ENCODE measurements at places on chromosomes 2 and 18.

- peaks cover 10% of the 10 kb centered on the region for H3K4me1 ChIP-seq
- H3K36me3 ChIP-seq = no peaks in the 10 kb centered on the region
- no peak overlapping the region for H3K4me3 ChIP-seq
- DNase-seq = no peak
These were observed 177.6 kb upstream of the SLC39A10 start for GRCh38 chr2:195479407-195479806.

- H3K4me3 ChIP-seq = no peak overlapping the region
- H3K27ac ChIP-seq = no peak overlapping the region
- no peaks in the 10 kb centered on the region for H3K27me3 ChIP-seq
- H3K4me1 ChIP-seq = peaks cover 17% of the 10 kb centered on the region
These were observed 270.6 kb upstream of the CHAC2 start for GRCh38 chr2:53497020-53497419.

DNA sequence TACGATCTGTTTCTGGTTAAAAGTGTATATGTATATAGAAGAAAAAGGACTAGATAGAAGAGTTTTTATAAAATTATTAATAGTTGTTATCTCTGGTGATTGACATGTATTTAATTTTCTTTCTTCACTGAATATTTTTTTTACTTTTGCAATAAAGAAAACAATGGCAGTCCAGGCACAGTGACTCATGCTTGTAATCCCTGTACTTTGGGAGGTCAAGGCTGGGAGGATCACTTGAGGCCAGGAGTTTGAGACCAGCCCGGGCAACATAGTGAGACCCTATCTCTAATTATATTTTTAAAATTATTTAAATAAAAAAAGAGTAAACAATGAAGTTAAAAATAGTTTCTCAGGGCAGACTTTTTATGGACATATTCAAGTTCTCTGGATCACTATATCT lies 114.7 kb downstream of the FAM117B start:
- DNase-seq = no peak
- H3K27ac ChIP-seq = no peak overlapping the region
- H3K4me3 ChIP-seq = no peak overlapping the region
- no peaks in the 10 kb centered on the region for H3K36me3 ChIP-seq
- H3K4me1 ChIP-seq = no peaks in the 10 kb centered on the region

- H3K27me3 ChIP-seq = no peaks in the 10 kb centered on the region
- no peak overlapping the region for H3K27ac ChIP-seq
- no peak for DNase-seq
- H3K4me1 ChIP-seq = no peaks in the 10 kb centered on the region
These were observed 89.9 kb upstream of the CDCA7 start for GRCh38 chr2:173264603-173265366.

DNA sequence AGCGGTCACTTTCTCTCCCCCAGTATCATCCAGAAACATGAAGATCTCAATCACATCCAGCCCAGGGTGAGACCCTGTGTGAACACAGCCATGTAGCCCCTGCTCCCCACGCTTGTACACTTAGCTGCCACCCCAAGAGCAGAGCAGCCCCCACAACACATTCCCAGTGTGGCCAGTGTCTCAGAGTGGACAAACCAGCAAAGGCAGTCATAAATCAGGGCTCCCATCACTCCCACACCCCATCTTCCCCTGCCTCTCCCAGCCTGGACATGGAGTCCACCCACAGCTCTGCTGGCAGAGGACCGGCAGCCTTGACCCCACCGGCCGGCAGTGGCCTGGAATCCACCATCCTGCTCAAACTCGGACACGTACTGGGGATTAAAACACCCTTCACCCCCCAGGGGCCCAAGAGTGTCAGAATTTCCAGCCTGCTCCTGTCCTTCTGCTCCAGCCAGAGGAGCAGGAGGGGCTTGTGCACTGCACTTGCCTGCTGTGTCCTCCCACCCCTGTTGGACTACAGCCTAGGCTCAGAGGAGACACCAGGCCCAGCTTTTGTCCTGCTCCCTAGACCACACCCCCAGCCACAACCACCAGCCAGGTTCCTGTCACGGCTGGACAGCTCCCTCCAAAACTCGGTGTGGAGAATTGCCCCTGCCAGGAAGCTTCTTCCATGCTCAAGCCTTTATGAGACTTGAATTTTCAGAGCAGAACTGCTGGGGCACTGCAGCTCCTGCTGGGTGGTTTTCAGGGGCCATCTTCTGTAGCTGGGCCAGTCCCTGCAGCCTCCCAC lies 206.1 kb downstream of the SMAD2 start:
- no peaks in the 10 kb centered on the region for H3K36me3 ChIP-seq
- no peaks in the 10 kb centered on the region for H3K4me1 ChIP-seq
- no peak overlapping the region for H3K27ac ChIP-seq
- no peak overlapping the region for H3K4me3 ChIP-seq

DNA sequence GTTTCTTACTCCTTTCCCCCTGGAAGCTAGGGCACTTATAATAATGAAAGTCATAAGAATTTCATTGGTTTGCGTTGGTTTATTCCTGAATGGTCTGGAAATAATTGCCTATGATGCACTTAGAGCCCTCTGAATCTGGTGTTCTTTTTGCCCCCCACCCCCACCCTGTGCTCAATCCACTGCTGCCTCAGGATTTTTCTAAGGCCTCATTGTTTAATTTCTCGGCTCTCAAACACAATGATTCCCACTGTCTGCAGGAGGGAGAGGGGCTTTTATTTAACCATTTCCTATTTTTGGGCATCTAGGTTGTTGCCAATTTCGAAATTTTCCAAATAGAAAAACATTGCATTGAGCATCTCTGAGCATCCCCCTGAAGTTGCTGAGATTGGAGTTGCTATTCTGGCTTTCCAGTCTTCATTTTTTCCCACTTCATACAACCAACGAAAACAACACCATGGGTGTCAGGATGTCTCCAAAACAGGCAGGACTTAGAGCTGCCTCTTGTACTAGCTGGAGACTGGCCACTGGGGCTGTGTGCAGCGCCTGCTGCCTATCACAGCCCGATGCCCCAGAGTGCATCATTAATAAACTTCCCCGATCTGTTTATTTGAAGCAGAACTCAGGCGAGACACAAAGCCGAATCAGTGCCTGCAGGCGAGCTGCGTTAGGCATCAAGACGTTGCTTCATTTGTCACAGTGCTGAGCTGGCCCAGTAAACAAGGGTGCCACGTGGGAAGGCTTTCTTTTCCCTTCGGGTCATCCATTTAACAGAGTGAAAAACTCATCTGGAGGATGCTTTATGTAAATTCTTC lies 1.8 kb upstream of the PCARE start:
- no peak for DNase-seq
- peaks cover 5% of the 10 kb centered on the region for H3K4me1 ChIP-seq
- H3K36me3 ChIP-seq = no peaks in the 10 kb centered on the region
- H3K27me3 ChIP-seq = no peaks in the 10 kb centered on the region
- H3K4me3 ChIP-seq = no peak overlapping the region

- H3K27me3 ChIP-seq = no peaks in the 10 kb centered on the region
- no peak overlapping the region for H3K4me3 ChIP-seq
- no peaks in the 10 kb centered on the region for H3K36me3 ChIP-seq
- no peaks in the 10 kb centered on the region for H3K4me1 ChIP-seq
- H3K27ac ChIP-seq = no peak overlapping the region
These were observed 115.2 kb downstream of the OSBPL6 start for GRCh38 chr2:178309541-178309940.

- no peaks in the 10 kb centered on the region for H3K27me3 ChIP-seq
- peaks cover 47% of the 10 kb centered on the region for H3K4me1 ChIP-seq
- H3K36me3 ChIP-seq = no peaks in the 10 kb centered on the region
- peak overlapping the region; percentile 67 for H3K27ac ChIP-seq
These were observed 34.8 kb upstream of the SPATA3 start for GRCh38 chr2:230961091-230961491.

- DNase-seq = no peak
- peak within 1 kb of the TSS; percentile 81 for H3K4me3 ChIP-seq
- H3K27me3 ChIP-seq = no peaks in the 10 kb centered on the region
- H3K4me1 ChIP-seq = peaks cover 17% of the 10 kb centered on the region
- H3K36me3 ChIP-seq = peaks cover 14% of the 10 kb centered on the region
These were observed at the start of gene ADCY3 for GRCh38 chr2:24920098-24920808. Gene ADCY3 (minus strand): TSS chr2:24920237. CDS start chr2:24918987, 1,250 bp downstream.

DNA sequence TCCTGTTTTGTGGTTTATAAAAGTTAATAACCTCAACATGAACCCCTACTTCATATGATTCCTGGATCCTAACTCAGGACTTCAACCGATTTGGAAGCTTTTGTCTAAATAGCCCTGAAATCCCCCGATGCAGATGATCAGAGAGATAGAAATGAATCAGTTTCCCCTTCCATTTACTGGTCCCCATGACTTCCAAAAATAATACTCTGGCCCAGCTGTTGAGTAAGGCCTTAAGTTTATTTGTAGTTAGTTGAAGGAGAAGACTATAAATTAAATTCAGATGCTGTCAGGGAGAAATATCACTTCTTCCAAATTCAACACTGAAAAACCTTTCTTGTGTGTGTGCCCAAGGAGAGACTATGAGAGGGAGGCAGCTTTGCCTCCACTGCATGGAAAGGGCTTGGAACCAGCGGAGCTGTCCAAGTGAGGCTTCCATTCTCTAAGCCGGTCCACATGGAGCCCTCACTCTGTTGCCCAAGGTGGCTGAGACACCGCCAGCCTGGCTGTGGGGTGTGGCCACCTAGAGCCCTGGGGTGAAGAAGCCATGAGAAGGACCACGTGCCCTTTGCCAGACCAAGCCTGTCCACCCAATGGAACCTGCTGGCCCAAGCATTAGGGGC lies 53.6 kb downstream of the PIEZO2 start:
- no peak overlapping the region for H3K27ac ChIP-seq
- no peaks in the 10 kb centered on the region for H3K4me1 ChIP-seq
- no peaks in the 10 kb centered on the region for H3K36me3 ChIP-seq

DNA sequence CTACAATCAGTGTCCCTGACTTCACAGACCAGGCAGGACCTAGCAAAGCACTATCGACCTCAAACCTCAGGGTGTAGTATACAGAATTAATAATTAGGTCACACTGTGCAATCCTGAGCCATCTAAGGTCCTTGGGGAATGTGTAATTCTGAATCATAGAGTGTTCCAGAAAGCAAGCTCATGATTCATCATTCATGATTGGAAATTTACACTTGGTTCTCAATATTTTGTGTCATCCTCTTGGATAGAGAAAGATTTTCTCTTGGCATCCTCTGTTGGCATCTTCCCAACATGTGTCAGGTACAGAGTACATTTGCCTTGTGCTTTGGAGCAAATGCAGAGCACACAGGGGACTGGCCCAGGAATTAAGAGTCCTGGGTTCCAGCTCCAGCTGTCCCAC lies 245.0 kb upstream of the NT5C1B start:
- 0 out of 2 replicates have a peak, but pooled peaks cover 1% of the 10 kb centered on the region for H3K4me1 ChIP-seq
- no peak for DNase-seq
- H3K4me3 ChIP-seq = no peak overlapping the region
- no peaks in the 10 kb centered on the region for H3K36me3 ChIP-seq
- no peak overlapping the region for H3K27ac ChIP-seq
- H3K27me3 ChIP-seq = 0 out of 2 replicates have a peak, but pooled peaks cover 2% of the 10 kb centered on the region

DNA sequence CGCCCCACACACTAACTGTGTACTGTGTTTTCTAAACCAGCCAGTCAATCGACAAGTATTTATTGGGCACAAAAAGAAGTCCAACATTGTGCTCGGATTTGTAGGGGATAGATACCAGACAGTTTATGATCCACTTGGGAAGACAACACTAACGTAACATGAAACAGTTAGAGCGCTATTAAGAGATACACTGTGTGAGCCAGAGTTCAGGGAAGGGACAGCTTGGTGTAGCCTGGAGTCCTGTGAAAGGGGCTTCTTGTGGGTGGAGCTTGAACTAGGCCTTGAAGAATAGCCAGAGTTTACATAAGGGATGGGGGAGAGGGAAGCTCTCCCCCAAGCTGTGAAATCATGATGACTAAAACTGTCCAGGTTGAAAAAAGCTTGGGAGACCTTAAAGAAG lies 176.4 kb upstream of the TCF4 start:
- no peak for DNase-seq
- no peak overlapping the region for H3K4me3 ChIP-seq
- no peaks in the 10 kb centered on the region for H3K27me3 ChIP-seq
- no peaks in the 10 kb centered on the region for H3K36me3 ChIP-seq
- no peak overlapping the region for H3K27ac ChIP-seq
- peaks cover 26% of the 10 kb centered on the region for H3K4me1 ChIP-seq

DNA sequence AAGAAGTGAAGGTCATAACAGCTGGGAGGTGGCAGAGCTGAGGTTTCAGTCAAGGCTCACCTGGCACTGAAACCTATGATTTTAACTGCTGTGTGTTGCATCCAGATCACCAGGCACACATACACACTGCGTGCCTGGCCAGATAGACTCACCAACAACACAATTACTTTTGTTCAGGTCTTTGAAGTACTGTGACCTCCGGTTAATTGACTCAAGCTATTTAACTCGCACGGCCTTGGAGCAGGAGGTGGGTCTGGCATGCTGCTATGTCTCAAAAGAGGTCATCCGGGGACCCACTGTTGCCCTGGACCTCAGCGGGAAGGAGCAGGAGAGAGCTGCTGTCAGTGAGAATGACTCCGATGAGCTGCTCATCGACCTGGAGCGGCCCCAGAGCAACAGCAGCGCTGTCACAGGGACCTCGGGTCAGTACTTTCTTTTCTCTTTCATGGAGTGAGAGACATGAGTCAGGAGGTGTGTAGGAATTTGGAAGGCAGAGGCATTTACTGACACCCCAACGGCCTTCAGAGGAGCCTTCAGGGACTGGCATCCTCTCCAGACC lies 104.1 kb downstream of the ESCO1 start:
- no peak overlapping the region for H3K27ac ChIP-seq
- no peak overlapping the region for H3K4me3 ChIP-seq
- no peaks in the 10 kb centered on the region for H3K36me3 ChIP-seq
- H3K27me3 ChIP-seq = no peaks in the 10 kb centered on the region

- no peak overlapping the region for H3K4me3 ChIP-seq
- no peak for DNase-seq
- H3K36me3 ChIP-seq = no peaks in the 10 kb centered on the region
- H3K27me3 ChIP-seq = no peaks in the 10 kb centered on the region
These were observed 117.9 kb downstream of the PTRHD1 start for GRCh38 chr2:24675338-24675737.

DNA sequence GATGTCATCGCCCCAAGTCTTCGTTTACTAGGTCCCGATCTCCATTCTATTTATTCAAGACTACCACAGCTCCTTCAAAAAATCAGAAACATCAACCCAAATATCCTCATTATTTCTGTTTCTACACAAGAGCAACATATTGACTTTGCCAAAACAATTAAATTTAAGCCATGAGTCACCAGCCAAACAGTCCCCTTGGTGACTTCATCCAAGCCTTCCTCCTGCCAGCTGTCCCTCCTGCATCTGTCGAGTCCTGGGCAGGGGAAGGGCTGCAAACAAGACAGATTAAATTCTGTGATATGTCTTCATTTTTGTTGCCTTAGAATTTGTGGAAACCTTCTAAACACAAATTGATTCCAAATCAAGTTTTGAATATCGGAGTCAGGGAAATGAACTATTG lies 110.3 kb downstream of the SP3 start:
- H3K4me1 ChIP-seq = peaks cover 7% of the 10 kb centered on the region
- H3K27me3 ChIP-seq = no peaks in the 10 kb centered on the region
- no peak overlapping the region for H3K4me3 ChIP-seq
- no peak overlapping the region for H3K27ac ChIP-seq
- peak; percentile 46 for DNase-seq

GRCh38 chr18:21896732-21897336 lies 156.2 kb downstream of the MIB1 start:
- no peaks in the 10 kb centered on the region for H3K27me3 ChIP-seq
- no peak overlapping the region for H3K4me3 ChIP-seq
- no peaks in the 10 kb centered on the region for H3K36me3 ChIP-seq
- DNase-seq = no peak
- no peak overlapping the region for H3K27ac ChIP-seq
- no peaks in the 10 kb centered on the region for H3K4me1 ChIP-seq
